ENCODE measurements at places on chromosomes 6 and 20.

DNA sequence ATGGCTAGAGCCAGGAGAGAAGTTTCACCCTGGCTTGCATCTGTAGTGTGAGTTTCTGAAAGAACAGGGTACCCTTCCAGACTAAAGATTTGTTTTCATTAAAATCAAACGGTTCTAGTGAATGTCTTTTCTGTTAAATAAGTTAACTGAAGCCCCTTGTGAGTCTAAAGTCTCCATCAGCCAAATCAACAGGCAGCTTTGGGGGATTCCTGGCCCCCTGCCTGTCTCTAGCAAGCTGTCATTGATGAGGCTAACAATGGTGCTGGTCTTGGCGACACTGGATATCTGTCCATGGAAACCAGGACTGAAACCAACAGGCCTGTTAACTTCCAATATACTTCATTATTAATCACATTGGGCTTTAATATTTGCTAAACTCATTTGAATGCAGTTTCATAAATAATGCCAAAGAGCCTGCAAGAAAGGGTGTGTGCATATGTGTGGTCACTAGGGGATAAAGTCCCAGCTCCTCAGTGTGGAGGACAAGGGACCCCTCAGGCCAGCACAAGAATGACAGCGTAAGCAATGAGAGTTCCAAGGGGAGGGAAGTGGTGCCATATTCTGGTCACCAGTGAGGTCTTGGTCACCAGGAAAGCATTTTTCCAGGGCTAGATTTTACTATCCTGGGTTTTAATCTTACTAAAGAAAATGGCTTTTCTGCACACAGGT lies 9.1 kb upstream of the RNF182 start:
- no peak for DNase-seq

DNA sequence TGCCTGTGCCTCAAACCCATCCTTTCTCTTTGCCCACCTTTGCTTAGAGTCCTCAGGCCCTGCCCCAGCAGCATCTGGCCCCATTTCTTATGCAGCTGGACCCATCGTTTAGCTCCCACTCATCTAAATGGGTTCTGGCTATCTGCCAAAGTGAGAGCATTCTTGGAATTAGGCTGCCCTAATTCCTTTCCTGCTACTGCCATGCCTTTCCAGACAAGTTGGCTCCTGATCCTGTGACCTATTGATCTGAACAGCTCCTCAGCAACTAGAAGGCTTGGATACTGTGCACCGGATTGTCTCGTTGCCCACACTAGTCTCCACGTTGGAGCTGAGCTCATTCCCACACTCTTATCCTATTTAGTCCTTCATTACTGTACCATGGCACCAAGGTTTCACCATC lies 22.9 kb downstream of the DZANK1 start:
- no peak for DNase-seq

- DNase-seq: no peak
Measured at GRCh38 chr6:12866422-12867029, 150.0 kb downstream of the PHACTR1 start.

GRCh38 chr6:22605736-22606135 lies 36.4 kb downstream of the HDGFL1 start:
- no peak for DNase-seq

- DNase-seq: no peak
Measured at GRCh38 chr6:2110504-2110903, 134.9 kb downstream of the GMDS start.

- no peak for DNase-seq
Measured at GRCh38 chr6:14059791-14060436, 57.7 kb upstream of the CD83 start.

GRCh38 chr20:53996584-53997486 lies 73.6 kb downstream of the BCAS1 start:
- no peak for DNase-seq

- no peak for DNase-seq
Measured at GRCh38 chr6:30097902-30098768, 14.8 kb downstream of the TRIM31 start.

DNA sequence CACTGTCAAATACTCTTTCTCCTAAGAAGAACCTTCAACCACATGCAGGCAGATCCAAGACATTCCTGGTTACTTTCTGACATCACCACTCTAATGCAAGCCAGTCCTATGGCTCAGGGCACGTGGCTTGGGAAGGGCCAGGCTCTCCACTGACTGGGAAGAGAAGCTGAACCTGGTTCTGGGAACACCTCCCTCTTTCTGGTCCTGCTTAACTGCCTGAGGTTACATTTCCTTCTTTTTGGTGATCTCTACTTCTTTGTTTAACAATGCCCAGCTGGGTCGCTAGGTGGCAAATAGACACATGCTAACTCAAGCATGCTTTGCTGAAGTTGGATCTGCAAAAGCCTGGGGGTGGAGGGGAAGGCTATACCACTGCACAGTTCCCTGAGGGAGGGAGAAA lies 249.8 kb downstream of the GMDS start:
- no peak for DNase-seq

- no peak for DNase-seq
Measured at GRCh38 chr6:90315354-90315950, 18.8 kb upstream of the BACH2 start.

DNA sequence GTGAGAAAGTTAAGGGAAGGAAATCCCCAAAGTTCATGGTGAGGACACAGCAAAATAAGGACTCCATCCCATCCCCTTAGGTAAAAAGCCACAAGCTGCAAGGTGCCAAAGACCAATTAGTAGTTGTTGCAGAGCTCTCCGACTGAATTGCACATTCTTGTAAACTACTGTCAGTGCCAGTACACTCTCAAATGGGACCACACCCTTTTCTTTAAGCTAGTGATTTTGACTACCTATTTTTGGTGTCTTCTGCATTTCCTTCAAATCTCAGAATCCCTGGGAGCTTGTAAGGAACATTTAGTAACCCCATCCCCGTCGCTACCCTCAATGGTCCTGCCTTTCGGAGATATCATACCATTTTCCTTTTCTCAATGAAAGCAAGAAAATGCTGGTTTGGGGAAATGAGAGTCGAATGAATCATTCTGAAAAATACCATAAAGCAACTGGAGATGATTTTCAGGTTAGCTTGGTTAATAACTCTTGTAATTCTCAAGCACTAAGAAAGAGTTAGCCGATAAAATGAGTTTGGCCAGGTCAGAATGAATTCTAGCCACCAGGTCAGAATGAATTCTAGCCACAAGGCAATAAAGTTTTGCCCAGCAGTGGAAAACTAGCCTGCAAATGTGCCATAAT lies 5.2 kb upstream of the HMGN3 start:
- DNase-seq: no peak

GRCh38 chr20:36604952-36605398 lies 604 bp upstream of the RAB5IF start:
- no peak for DNase-seq

DNA sequence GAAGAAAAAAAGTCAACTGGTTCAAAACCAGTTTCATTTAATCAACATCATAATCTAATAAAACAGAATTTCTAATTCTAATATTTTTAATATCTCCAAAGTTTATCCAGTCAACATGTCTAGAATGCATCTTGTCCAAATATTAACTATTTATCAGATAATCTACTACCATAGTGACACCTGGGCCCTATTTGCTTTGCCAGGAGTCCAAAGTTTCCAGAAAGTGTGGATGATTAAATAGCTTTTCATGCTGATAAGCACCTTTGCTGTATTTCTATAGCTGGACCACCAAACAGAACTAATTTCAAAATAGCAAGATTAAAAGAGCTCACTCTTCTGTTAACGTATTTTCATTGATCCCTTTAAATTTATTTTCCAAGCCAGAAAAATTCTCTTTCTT lies 12.3 kb upstream of the TAAR1 start:
- DNase-seq: no peak

DNA sequence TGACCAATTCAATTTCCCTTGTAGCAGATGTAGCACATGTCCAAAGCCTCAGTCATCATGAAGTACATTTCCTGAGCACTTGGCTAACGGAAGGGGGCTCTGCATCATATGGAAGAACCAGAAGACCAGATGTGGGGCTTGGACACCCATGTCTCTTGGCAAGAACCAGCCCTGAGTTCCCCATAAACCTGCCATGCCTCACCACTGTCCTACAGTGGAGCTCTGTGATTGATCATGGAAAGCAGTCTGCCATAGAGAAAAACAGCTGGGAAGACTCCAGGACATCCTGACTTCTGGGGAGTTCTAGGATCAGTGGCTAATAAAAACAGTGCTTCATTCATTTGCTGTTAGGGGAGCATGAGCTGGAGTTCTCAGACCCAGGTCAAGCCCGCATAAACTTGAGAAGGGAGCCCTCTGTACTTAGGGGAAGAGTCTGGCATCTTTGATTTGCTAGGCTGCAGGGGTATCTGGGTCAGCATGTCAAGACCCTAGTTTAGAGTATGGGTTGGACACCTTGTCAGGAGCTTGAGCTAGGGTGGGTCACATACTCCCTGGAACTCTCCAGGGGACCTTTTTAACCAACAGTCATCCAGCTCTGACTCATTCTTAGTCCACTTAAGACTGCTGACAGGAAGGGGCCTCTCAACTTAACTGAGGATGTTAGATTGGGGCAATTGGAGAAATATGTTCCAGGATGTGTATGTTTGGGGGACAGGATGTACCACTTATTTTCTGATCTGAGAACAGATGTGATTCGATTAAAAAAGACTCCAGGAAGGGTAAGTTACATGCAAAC lies 26.3 kb upstream of the TRAM2 start:
- DNase-seq: no peak

DNA sequence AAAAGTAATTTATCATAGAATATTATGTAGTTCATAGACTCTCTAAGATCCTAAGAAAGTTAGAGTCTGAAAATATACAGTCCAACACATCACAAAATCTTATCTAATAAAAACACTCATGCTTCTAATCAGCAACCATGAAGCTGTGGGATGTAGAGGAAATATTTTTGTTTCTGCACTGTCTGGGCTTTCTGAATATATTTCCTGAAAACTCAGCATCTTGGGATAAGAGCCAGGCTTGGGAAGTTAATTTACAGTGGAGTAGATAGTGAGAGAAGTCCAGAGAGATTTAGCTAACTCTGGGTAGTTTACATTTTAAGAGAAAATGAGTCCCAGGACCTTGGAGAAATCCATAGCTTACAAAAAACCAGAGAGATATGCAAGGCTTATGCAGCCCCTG lies 150.4 kb upstream of the BMP5 start:
- peak; percentile 42 for DNase-seq

GRCh38 chr20:2171266-2171790 lies 69.7 kb downstream of the STK35 start:
- DNase-seq: no peak

- no peak for DNase-seq
Measured at GRCh38 chr6:27286141-27286540, 25.9 kb downstream of the POM121L2 start.

DNA sequence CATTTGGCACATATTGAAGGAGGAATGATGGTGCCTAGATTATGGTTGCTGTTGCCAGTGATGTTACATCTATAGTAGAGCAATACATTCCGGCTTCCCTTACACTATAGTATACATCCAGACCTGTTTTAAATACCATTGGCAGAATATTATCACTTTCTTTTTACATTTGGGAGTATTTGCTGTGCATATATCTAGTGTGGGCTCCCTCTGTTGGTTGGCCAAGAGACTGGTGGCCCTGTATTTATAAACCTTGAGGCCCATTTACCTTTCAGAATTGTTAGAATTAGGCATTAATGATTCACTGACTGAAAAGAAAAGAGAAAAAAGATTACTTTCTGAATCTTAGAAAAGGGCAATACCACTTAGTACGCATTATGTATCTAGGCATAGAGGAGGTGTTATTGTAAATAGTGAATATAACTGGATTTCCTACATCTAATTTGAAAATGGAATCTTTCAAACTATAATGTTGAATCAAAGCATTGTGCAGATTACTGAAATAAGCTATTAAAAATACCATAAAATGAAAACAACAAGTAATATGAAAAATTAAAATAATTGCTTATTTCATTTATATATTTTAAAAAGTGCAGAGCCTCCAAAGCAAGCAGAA lies 628.8 kb upstream of the MAN1A1 start:
- DNase-seq: peak; percentile 5

DNA sequence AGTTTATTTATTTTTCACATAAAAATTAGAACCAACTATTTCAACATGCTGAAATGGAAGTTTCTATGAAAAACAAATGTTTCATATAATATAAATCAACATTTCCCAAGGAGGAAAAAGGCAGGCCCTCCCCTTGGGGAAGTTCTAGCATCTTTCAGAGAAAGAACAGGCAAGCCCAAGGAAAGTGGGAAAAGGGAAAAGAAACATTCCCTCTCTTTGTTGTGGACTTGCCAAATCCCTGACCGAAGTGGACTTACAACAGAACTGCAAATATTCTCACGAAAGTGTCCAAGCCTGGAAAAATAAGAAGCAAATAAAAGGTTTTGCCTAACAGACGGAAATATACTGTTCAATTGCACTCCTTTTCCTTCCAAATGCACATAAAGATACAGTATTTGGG lies 214.4 kb downstream of the ATXN1 start:
- no peak for DNase-seq

GRCh38 chr6:6657820-6658217 lies 69.3 kb downstream of the LY86 start:
- no peak for DNase-seq

DNA sequence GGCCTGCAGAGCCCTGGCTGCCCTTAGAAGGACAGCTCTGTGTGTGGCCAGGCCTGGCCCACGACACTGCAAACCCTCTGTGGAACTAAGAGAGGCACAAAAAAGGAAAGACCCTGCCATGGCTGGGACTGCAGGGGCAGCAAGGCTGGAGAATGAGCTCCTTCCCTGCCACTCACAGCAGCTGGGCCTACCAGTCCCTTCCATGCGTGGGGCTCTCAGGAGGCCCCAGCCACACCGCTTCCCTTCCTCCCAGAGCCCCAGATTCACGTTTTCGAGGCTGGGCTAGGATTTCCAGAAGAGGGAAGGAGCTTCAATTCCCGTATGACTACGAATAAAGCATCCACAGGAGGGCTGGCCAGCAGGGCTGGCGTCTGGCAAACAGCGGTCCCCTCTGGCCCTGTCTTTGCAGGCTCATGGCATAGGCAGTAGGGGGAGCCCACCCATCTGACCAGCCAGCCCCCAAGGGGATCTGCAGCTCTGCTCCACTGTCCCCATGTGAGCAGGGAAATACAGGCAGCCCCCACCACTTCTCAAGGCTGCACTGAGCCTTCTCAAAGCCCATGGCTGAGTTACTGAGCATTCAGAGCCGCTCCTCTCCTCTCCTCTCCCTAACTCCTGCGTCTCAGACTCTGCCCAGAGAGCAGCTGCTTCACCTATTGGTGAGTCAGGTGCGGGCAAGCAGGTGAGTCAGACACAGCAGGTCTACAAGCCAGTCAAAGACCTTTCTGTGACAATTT lies 53.1 kb downstream of the NINL start:
- no peak for DNase-seq

DNA sequence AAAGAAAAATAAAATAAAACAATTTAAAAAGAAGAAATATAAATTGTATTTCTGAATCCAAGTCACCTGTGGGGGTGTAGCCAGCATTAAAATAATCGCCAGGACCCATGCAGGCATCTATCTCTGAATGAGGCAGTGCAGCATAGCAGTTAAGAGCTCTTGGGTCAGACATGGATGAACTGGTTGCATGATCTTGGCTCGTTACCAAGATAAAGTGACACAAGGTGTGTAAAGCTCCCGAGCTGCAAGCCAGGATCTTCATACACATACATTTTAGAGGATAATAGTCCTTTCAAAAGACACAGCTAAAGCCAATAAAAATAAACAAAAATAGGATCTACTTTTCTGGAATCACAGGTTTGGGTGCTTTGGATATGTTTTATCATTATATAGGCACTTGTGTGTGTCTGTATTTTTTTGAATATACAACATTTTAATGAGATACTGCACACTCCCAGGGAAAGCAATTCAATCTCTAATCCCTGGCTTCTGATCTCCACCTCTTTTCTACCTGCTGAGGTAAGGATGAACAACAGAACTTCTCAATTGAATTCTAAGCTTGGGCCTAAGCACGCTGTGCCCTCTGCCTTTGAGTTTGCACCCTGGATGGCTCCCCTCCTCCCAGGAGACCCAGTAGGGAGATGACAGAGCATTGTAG lies 8.9 kb downstream of the TRIM10 start:
- DNase-seq: no peak

GRCh38 chr6:24357336-24358218 lies at the start of gene DCDC2:
DCDC2 (minus strand) TSS chr6:24358059; CDS start chr6:24357750, 309 bp downstream.
- DNase-seq: no peak

Data from fibroblast of skin of left biceps (primary cell).